ENCODE measurements at places on chromosomes 2 and 18. TPM values are rescaled to one million over a fixed set of nuclear protein-coding genes. Genes with fewer than 3 reads are reported as not detected.

Gene STK16
- polyA plus RNA-seq, result 27.6 TPM

Gene UPP2
- not detected for polyA plus RNA-seq

Gene PPP4R3B
- 58.3 TPM for polyA plus RNA-seq

Gene SLC11A1
- polyA plus RNA-seq, result 1.8 TPM

Gene TNFRSF11A
- polyA plus RNA-seq, result 23.3 TPM

Gene LRRC30
- polyA plus RNA-seq, result not detected

Gene CPO
- polyA plus RNA-seq, result not detected

Gene PAX3
- not detected for polyA plus RNA-seq

Gene DYNAP
- not detected for polyA plus RNA-seq
